Muscle of leg (tissue), 16 donors: ENCODE measurements at places on chromosomes 5 and 9. TPM values are rescaled to one million over a fixed set of nuclear protein-coding genes. Genes with fewer than 3 reads are reported as not detected.

DNA sequence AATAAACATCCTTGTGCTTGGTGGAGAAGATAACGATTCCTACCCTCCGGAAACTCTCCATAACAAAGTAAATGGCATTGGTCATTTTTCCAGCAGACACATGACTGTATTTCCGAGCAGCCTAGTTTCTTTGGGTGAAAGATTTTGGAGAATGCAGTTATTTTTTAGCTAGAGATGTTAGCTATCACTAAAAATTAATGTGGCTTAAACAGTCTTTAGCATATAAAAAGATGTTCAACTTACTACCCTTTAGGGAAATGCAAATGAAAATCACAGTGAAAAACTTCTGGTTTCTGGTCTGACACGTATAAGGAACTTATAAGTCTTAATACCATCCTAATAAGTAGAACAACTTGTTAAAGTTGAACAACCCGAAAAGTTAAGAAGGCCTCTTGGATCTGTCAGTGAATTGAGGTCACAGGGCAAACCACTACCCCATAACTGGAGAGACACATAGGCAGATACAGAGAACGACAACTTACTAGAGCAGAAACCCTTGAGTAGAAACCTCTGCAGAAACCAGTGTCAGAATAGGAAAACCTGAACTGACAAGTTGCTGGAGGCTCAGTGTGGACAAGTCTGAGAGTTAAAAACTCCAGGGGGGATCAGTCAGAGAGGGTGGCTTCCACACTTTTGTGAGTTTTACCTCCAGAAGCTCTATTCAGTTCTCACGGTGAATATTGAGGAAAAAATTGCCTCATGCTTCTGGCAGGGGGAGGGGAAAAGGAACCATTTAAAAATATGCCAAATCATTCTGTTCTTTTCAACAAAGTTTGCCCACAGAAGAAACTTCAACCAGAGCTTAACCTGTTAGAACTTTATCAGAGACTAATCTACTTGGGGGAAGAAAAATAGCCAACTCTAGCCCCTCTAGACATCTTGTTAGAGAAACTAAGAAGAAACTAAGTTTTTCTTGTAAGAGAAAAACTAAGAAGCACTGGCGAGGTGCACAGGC, 325.2 kb upstream of the RPS23 start:
- no peaks in the 10 kb centered on the region for H3K36me3 ChIP-seq
- no peak for DNase-seq
- no peaks in the 10 kb centered on the region for H3K4me1 ChIP-seq

GRCh38 chr9:124126648-124127646, 115.4 kb downstream of the LHX2 start:
- peak; percentile 70 for DNase-seq
- H3K27ac ChIP-seq, result no peak overlapping the region

DNA sequence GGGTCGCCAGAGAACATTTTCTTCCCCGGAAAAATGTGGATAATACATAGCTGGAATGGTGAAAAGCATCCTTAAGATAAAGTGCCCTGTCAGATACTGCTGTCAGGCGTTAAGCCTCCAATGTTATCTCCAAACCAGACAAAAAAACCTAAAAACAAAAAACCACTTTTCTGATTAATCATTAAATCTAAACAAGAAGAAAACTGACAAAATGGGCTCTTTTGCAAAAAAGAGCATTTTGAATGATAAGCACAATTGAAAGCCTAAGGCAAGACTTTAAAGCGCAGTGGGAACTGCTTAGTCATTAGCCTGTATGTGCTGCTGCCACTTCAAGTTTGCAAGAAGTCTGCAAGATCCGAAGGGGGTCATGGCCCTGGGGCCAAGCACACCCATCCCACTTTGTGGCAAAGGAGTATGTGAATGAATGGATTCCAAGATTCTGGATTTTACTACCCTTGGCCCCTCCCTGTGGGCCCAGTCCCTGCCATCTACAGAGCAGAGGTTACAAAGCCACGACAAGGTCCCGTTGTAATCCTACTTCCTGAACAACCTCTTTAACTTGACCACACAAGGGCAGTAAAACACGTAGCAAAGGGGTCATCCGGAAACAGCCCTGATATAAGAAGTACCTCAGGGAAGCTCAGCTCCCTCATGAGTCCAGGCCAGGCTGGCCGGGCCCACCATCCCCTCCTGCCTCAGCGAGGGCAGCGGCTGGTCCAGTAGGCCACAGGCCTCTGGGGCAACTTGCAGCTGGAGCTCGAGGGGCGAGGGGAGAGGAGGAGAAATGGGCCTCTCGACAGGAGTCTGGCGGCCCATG, 29.7 kb downstream of the SHB start:
- H3K36me3 ChIP-seq, result no peaks in the 10 kb centered on the region
- no peak overlapping the region for H3K4me3 ChIP-seq
- H3K4me1 ChIP-seq, result peaks cover 29% of the 10 kb centered on the region

DNA sequence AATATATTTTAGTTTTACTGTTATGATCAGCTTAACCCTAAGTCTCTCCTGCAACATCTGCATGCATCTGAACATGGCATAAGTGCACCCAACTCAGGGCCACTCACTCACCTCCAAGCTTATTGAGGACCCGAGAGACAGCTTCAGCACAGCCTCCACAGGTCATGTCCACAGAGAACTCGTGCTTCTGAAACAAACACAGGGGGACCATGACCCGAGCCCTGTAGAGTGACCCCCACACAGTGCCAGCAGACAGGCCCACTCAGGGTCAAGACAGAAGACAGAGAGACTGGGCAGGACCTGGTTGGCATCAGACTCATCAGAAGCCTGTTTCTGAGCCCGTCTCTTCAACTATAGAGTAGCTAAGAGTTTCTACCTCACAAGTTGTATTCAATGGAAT, 6.8 kb downstream of the ATOX1 start:
- H3K27ac ChIP-seq, result no peak overlapping the region
- no peak overlapping the region for H3K4me3 ChIP-seq
- no peaks in the 10 kb centered on the region for H3K27me3 ChIP-seq
- peaks cover 2% of the 10 kb centered on the region for H3K4me1 ChIP-seq

DNA sequence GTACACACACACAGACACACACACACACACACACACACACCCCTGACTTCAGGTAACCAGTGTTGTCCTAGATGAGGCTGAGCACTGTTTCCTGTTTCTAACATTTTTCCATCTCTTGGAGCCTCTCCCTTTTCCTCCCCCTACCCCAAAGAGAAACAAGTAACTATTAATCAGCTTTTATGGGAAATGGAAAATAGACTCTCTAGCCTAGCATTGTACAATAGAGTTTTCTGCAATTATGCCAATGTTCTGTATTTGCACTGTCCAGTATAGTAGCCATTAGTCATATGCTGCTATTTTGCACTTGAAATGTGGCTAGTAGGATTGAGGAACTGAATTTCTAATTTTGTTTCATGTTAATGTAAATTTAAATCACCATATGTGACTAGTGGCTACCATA, 33.1 kb downstream of the RAB3C start:
- no peaks in the 10 kb centered on the region for H3K4me1 ChIP-seq
- no peak overlapping the region for H3K27ac ChIP-seq
- no peak overlapping the region for H3K4me3 ChIP-seq
- no peaks in the 10 kb centered on the region for H3K27me3 ChIP-seq
- no peaks in the 10 kb centered on the region for H3K36me3 ChIP-seq

DNA sequence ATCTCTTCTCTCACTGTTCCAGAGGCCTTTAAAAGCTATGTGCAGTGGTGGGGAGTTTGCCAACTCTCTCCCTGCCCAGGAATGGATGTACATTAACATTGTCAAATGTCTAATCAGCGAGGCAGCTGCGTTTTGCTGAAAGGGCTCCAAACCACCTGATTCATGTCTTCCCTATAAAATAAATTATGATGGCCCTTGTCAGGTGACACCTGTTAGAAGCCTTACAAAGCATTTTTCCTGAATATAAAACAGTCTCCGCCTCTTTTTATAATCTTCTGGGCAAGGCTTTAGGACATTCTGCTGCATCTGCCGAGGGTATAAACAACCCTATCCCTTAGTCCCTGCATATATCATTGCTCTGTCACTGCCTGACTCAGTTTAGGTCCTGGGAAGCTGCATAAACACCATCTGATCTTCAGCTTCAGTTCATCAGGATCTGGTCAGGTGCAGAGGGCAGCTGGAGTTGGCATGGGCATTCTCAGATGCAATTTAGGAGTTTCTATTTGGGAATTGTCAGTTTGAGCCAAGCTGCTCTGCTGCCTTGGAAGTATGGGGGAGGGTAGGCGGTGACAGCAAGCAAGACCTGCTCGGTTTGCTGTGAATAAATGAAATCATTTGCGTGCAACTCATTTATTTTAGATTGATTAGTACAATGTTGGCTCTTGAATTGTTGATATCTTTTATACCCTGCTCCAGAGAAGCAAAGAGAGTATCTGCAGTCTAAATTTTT, 103.5 kb downstream of the ACER2 start:
- H3K36me3 ChIP-seq, result no peaks in the 10 kb centered on the region
- no peaks in the 10 kb centered on the region for H3K27me3 ChIP-seq
- peaks cover 8% of the 10 kb centered on the region for H3K4me1 ChIP-seq
- H3K4me3 ChIP-seq, result no peak overlapping the region
- DNase-seq, result peak; percentile 27

- H3K36me3 ChIP-seq, result no peaks in the 10 kb centered on the region
- H3K4me1 ChIP-seq, result no peaks in the 10 kb centered on the region
- H3K4me3 ChIP-seq, result no peak overlapping the region
- H3K27me3 ChIP-seq, result no peaks in the 10 kb centered on the region
- H3K27ac ChIP-seq, result no peak overlapping the region
- no peak for DNase-seq
Measured at GRCh38 chr9:28892538-28892937, 1319.3 kb upstream of the C9orf72 start.

- H3K36me3 ChIP-seq, result no peaks in the 10 kb centered on the region
- H3K4me3 ChIP-seq, result no peak overlapping the region
- peak; percentile 65 for DNase-seq
- peak overlapping the region; percentile 26 for H3K27ac ChIP-seq
- peaks cover 17% of the 10 kb centered on the region for H3K4me1 ChIP-seq
Measured at GRCh38 chr5:125042261-125042890, 295.9 kb upstream of the ZNF608 start.

DNA sequence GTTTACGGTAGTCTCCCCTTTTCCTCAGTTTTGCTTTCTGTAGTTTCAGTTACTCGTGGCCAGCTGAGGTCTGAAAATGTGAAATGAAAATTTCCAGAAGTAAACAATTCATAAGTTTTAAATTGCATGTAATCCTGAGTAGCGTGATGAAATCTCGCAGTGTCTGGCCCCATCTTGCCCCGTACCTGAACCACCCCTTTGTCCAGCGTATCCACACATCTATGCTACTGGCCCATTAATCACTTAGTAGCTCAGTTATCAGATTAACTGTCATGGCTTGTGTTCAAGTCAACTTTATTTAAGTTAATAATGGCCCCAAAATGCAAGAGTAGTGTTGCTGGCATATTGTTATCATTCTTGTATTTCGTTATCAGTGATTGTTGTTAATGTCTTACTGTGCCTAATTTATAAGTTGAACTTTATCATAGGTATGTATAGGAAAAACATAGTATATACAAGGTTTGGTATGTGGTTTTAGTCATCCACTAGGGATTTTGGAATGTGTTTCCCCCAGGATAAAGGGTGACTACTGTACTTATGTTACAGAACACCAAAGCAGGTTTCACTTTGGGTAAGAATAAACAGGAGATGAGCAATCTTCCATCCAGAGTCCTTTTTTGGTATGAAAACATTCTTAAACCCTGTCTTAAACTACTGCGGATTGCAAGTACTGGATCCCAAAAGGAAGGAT, 118.4 kb upstream of the KCNN2 start:
- no peaks in the 10 kb centered on the region for H3K4me1 ChIP-seq
- H3K4me3 ChIP-seq, result no peak overlapping the region
- no peaks in the 10 kb centered on the region for H3K27me3 ChIP-seq
- no peak overlapping the region for H3K27ac ChIP-seq
- no peaks in the 10 kb centered on the region for H3K36me3 ChIP-seq

GRCh38 chr9:2778816-2779215, 61.5 kb downstream of the KCNV2 start:
- no peaks in the 10 kb centered on the region for H3K27me3 ChIP-seq
- DNase-seq, result no peak
- no peaks in the 10 kb centered on the region for H3K4me1 ChIP-seq
- peaks cover 24% of the 10 kb centered on the region for H3K36me3 ChIP-seq

DNA sequence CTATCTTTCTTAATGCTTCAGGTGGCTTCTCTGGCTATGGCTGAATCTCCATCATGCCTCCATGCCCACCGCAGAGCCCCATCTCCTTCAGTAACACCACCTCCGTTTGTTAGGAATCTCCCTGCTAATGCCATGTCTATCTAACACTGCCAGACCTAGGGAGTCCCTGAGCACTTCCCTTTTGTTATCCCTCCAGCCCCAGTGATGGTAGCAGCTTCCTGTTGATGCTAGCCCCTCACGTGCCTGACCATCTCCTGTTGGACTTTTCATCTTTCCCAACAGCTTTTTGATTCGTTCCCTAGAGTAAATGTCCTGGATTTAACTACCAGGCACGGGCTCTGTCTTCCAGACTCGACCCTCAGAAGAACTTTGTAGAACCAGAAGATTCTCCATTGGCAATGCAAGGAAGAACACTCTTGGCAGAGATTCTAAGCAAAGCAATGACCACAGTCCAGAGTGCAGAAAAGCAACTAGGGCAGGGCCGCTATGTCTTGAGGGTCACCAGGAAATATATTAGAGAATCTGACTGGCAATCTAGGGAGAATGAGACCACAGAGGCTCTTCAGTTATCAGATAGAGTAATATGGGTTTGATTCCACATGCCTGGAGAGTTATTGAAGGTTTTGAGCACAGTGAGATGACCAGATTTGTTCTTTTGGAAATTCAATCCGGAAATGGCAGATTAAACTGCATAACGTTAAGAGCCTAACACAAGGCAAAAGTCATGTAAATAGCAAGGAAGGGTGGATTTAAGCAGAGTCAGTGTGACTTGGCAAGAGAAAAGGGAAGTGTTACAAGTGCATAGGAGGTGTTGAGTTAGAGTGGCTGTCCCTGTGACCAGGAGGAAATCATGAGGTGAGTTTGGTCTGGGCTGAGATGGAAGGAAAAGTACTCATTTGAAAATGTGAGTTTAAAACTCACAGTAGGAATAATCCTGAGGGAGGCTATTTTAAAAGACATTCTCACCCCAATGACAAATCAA, 555.2 kb downstream of the ACTL7B start:
- H3K4me3 ChIP-seq, result no peak overlapping the region
- H3K27ac ChIP-seq, result no peak overlapping the region
- H3K36me3 ChIP-seq, result no peaks in the 10 kb centered on the region
- no peaks in the 10 kb centered on the region for H3K4me1 ChIP-seq

TMEM215 gene
- total RNA-seq, result 0.66 TPM

LCN15 gene
- total RNA-seq, result not detected

ST8SIA4 gene
- 9.3 TPM for total RNA-seq
